ENCODE measurements at places on chromosomes 5 and 9.

DNA sequence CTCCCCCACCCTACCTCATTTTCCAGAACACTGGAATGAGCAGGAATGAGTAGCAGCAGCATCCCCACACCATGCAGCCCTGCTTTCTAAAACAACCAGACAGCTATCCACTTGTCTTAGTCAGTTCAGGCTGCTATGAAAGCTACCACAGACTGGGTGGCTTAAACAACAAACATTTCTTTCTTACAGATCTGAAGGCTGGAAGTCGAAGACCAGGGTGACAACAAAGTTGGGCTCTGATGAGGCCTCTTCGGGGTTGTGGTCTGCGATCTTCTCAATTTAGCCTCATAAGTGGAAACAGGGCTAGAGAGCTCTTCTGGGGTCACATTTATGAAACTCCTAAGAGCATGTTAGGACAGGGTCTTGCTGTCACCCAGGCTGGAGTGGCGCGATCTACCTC is 38.9 kb downstream of the LPAR1 start:
- no peak for DNase-seq

DNA sequence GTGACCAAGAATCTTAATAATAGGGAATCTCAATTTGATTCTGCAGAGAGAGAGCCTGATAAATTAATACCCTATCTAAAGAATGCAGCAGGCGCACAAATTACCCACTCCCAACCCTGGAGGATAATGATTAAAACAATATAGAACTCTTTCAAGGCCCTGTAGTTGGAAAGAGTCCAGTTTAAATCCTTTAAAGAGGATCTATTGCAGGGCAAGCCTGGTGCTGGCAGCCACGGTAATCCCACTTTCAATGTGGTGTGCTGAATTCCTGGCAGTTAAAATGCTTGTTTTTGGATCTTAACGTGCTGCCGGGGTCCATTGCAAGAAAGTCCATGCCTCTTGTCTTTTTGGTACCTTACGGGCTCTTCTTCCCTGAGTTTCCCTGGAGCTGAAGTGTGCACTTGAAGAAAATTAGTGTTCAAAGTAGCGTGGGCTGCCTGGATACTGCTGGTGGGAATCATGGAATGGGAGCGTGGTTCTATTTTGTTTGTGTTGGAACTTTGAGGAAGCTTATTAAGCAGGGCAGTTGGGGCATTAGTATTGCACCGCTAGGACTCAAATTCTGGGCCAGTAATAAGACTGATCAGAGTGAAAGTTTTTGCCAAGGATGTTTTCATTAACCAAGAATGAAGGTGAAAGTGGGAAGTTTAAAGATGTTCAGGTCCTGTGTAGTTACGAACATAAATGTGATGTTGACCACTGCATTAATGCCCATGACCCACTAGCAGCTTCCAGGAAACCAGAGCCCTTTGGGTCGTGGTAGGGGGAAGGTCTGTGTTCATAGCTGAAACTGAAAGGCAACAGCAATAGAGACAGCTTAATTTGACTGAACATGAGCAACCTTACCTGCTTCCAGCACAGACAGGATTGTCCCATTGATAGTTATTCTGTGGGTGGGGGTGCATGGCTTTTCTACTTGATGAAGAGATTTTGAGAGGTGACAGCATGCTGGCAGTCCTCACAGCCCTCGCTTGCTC is 20.8 kb downstream of the MARCHF6 start:
- DNase-seq = no peak

- no peak for DNase-seq
Measured at GRCh38 chr5:135703016-135703550, 124.3 kb upstream of the CXCL14 start.

GRCh38 chr9:105143136-105143430 is 101.4 kb upstream of the SLC44A1 start:
- no peak for DNase-seq

- no peak for DNase-seq
Measured at GRCh38 chr5:167063788-167064187, 1227.7 kb upstream of the WWC1 start.
